HFF-Myc (cell line): ENCODE measurements at places on chromosomes 5 and 9.

- DNase-seq: peak; percentile 89
These were observed 307.9 kb downstream of the CSNK1G3 start for GRCh38 chr5:123819833-123820232.

GRCh38 chr5:115097236-115097635, 72.5 kb downstream of the TRIM36 start:
- no peak for DNase-seq

DNA sequence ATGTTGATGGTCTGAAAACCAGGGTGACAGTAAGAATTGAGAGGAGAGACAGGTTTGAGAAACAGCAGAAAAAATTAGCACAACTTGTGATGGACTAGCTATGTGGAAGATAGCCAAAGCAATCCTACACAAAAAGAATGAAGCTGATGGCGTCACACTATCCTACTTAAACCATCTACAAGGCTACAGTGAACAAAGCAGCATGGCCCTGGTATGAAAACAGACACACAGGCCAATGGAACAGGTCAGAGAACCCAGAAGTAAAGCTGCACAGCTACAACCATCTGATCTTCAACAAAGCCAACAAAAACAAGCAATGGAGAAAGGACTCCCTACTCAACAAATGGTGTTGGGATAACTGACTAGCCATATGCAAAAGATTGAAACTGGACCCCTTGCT, 7.5 kb upstream of the UBE2R2 start:
- DNase-seq: no peak

DNA sequence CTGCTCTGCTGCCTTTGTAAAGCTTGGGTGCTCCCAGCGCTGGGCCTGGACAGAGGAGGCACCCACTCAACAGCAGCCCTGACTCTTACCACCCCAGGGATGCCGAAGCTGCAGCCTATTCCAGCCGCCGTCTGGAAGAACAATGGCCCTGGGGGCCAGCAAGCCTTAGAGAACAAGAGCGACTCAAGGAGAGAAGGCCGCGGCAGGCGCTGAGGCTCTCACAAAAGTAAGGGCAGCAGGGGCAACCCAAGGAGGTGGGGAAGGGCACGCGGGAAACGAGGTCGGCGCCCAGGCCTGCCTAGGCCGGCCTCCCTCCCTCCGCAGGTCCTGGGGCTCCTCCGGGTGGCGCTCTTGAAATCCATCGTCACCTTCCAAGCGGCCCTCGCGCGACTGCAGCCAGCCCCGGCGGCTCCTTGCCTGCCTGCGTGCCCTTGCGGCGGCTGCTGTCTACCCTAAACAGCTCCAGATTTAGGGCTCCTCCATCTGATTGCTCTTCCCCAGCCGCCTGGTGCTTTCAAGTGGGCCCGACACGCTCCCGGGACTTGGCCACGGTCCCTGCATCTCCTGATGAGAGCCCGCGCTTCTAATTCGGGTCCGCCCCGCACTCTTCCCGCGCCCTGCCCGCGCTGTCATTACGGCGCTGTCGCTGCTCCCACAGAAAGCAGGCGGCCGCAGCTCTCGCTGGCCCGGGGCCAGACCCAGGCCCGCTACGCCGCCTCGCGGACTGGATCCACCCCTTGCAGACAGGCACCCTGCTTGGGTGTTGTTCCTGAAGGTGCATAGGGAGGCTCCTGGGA, 213.3 kb downstream of the SEMA6A start:
- DNase-seq: no peak

GRCh38 chr9:86321373-86321772, 32.8 kb downstream of the TUT7 start:
- DNase-seq: peak; percentile 27

GRCh38 chr9:84811751-84812074, 142.2 kb downstream of the NTRK2 start:
- no peak for DNase-seq

- no peak for DNase-seq
These were observed 557.9 kb downstream of the CAAP1 start for GRCh38 chr9:26334706-26335105.

- no peak for DNase-seq
These were observed 75.7 kb upstream of the TGFBR1 start for GRCh38 chr9:99029083-99029645.

- DNase-seq: no peak
These were observed at the start of gene PCDHGB3 for GRCh38 chr5:141369994-141370848. Gene PCDHGB3, plus strand, starts transcription at chr5:141370242. Its CDS starts 153 bp downstream, at chr5:141370395.

GRCh38 chr5:133278317-133278716, 226.5 kb downstream of the HSPA4 start:
- DNase-seq: no peak

DNA sequence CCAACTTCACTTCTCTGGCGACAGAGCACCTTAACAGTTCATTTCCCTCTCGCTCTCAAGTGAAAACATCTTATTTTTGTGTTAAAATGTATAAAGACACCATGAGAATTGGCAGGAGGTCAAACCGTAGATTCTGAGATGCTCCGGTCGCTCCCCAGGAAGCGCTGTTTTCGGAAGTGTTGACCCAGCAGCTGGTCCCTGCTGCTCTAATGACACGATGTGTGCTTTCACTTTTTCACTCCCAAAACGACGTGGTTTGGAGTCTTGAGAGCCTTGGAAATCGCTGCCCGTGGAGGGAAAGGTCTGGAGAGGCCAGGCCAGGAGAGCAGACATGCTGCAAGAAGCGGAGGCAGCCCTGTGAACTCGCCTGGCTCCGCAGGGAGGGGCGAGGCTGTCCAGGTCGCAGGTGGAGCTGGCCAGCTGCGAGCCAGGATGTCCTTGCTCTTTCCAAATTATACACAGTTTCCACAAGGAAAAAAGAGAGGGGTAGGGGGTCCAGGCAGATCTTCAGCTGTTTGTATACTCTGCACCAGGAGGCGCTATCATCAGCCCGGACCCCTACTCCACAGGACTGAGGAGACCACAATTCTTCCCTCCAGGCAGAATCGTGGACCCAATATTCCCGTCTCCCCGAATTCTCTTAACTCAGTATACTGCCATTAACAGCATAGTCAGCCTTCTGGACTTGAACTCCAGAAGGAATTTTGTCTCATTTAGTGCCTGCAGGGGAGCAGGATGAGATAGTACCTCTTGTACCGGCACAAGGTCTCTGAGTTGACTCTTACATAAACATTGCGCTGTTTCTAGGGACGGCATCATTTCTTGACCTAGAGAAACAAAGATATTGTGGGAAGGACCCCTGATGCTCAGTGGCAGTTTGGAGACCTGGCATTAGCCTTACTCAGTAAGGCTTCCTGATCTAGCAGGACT, 248.6 kb upstream of the ANKRD55 start:
- DNase-seq: no peak

GRCh38 chr9:21988056-21988990, 5.9 kb downstream of the CDKN2A start:
- DNase-seq: no peak

DNA sequence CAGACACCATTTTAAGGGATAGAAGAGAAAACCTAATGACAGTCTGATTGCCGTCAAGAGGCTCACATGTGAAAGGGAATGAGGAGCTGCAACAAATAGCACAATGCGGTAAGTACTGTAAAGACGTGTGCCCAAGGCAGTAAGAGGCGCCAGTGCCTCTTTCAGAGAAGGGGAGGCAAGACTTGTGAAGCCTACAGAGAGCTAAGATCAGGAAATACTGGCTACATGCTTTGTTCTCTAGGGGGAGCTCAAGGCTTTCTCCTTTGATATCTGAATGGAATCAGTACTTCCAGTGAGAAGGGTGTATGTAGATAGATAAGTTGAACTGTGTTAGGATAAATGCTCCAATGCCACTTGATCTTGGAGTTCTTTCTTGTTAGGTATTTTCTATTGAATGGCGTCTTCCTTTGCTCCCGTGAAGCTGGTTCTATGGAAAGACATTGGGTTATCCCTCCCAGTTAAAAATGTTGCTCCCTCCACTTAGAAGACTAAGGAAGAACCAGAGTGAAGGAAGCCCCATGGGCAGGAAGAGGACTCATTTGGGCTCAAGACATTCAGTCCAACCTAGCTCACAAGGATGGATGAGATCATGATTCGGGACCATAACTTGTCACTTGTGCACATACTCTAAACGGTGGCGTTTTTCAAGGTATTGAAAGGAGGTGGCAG, 23.5 kb upstream of the ALDOB start:
- peak; percentile 84 for DNase-seq

DNA sequence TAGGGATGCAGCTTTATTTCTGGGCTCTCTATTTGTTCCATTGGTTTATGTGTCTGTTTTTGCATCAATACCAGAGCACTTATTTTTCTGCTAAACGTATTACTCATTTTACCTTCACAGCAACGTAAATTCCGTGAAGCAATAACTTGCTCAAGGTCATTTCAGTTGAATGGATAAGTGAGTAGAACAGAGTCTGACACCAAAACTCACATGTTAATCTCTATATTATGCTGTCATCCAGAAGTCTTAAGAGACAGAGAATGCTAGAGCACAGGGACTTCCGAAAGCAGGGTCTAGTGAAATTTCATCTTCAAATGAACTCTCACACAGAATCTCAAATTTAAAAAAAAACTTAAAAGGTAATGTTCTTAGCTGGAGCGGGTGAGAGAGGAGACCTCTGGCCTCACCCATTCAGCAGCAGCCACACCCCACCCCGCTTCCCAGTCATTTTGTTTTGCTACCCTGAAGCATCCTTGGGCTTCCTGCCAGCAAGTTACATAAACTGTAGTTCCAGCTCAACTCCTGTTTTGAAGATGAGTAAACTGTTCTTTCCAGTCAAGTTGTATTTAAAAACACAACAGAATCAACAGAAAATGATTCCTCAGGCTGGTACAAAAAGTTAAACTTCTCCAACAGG, 69.3 kb downstream of the TRIM36 start:
- no peak for DNase-seq

DNA sequence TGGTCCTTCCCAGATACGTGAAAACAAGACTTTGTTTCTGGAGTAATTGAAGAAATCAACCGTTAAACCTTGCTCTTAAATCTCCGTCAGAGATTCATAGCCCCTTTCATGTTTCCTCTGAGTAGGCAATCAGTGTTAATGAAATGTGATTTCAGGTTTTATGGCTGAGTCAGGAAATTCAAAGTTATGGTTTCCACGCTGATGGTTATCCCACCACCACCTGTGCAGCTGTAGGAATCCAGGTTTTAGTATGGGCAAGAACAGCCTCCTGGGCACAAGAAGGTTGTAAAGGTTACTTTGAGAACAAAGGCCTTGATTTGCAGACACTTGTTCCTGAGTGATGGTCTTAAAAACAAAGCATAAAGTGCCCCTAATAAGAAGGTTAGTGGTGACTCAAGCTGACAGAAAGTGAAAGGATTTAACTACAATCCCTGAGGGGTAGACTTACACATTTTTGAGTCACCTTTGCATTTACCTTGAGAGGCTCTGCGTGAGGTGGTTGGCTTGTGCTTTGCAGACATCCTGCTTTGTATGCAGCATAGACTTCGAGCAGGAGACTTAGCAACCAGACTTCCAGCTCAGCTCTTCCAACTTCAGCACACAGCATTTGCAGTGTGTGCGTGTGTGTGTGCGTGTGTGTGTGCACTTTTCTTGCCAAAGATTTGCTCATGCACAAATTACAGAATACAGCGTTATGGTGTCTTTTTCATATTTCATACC, 159.6 kb downstream of the TLE4 start:
- DNase-seq: no peak

GRCh38 chr9:121237916-121238315, 30.0 kb upstream of the GSN start:
- no peak for DNase-seq

- no peak for DNase-seq
These were observed 5.6 kb upstream of the RNF44 start for GRCh38 chr5:176542596-176543427.

GRCh38 chr5:2522372-2522771, 229.1 kb downstream of the IRX2 start:
- DNase-seq: no peak

- peak; percentile 12 for DNase-seq
These were observed 238.4 kb downstream of the TRPM3 start for GRCh38 chr9:70883056-70883455.

GRCh38 chr5:166962461-166962860, 1329.0 kb upstream of the WWC1 start:
- no peak for DNase-seq

GRCh38 chr9:7284117-7284516, 515.5 kb downstream of the DMAC1 start:
- DNase-seq: no peak

DNA sequence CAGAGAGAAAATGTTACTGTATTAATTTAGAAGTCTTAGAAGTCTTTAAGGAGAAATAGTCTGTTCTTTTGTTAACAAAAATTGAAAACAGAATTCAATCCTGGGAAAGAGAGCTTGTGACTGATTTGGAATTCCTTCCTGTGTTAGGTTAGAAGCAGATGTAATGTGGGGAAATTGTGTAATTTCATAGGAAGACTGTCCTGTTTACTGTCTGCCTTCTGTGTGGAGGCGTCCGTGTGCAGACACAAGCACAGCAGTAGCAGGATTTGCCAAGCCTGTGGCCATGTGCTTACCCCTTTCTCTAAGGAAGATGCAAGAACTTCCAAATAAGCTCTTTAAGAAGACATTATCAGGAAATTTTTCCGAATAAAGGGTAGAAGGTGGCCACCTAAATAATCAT, 36.7 kb upstream of the F2R start:
- DNase-seq: no peak

DNA sequence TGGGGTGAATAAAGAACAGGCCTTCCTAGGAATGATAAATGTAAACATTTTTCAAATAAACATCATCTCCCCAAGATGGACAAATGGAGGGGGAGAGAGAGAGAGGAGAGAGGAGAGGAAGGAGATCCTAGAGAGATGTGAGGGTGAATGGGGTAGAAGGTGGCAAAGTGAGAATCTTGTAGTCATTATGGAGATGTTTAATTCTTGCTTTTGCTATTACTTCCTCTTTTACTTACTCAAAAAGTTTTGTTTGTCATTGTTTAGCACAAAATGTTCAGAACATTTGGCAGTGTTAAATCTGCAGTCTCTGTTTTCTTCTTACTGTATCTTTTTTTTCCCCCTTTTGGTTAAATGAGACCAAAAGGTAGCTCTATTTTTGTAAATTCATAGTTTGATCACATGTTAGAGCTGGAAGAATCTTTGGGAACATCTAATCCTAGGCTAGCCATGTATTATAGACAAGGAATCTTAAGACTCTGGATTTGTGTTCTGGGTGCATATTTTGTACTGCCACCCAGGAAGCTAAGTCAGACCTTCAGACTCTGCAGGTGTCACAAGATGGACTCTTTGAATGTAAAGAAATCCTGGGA, 266.1 kb downstream of the NTRK2 start:
- DNase-seq: no peak

- DNase-seq: no peak
These were observed 15.4 kb upstream of the ATP6V1G1 start for GRCh38 chr9:114572199-114572598.

DNA sequence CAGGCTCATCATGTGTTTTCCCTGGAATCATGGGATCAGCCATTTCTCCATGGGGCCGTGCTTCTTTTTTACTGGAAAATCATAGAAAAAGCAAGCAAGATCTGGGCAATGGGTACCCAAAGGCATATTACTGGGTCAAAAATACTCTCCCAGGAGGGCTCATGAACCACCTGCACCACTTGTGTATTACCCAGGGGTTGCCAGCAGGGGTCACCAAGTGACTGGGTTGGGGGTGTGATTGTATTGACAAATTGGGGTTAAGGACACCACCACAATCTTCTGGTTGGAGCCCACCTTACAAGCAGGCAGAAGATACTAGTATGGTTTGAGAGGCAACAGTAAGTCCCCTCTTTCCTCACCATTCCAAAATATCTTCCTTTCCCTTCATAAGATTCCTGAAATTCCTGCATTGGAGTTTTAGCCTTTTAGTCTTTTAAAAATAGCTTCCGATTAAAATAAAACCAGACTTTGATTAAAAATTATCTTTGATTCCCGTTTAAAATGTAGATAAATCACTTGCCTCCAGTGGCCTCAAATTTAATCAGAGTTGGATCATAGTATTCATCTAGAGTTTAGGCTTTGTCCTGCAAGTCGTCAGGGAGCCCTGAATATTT, 603.3 kb downstream of the KIF4B start:
- no peak for DNase-seq
